Endodermal cell (in vitro differentiated cells): ENCODE measurements at places on chromosomes 2 and 18. TPM values are rescaled to one million over a fixed set of nuclear protein-coding genes. Genes with fewer than 3 reads are reported as not detected.

The TUBB8B gene
- total RNA-seq: 0.69 TPM in 1 of 3 replicates, not detected in the others

The NETO1 gene
- total RNA-seq: 6.5 to 12.8 TPM (median 11.2 TPM) in 3 replicates

The CRYGD gene
- 1.1 TPM in 1 of 3 replicates, not detected in the others for total RNA-seq

The ADAM23 gene
- 18.1 to 29.1 TPM (median 25.4 TPM) in 3 replicates for total RNA-seq

The RTP5 gene
- total RNA-seq: not detected in 2 replicates

The IL1A gene
- 1.0 to 9.6 TPM (median 1.6 TPM) in 3 replicates for total RNA-seq

The NDUFS1 gene
- 60.7 to 92.2 TPM (median 91.5 TPM) in 3 replicates for total RNA-seq

The ZC3H6 gene
- total RNA-seq: 7.0 and 8.0 TPM in 2 replicates

The FAP gene
- total RNA-seq: not detected in 3 replicates

DNA sequence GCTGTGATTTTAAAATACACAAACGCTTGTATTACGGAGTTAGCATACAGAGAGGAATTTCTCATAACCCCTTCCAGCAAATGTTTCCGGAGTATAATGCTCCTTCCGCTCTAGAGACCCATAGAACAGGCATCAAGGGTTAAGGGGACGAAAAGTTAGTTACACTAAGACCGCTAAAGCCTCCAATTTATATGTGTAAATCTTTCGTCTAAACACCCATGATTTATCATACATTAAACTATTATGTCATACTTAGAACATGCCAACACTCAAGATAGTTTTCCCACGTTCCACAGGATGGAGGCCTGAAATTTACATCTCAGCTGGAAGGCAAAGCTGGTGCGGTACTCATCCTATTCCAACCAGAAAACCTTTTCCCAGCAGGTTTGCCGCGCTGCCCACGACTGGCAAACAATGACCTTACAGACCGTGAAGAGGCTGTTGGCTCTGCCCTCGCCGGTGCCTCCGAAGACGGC is 650 bp downstream of the ORMDL1 start:
- DNase-seq: no peak

DNA sequence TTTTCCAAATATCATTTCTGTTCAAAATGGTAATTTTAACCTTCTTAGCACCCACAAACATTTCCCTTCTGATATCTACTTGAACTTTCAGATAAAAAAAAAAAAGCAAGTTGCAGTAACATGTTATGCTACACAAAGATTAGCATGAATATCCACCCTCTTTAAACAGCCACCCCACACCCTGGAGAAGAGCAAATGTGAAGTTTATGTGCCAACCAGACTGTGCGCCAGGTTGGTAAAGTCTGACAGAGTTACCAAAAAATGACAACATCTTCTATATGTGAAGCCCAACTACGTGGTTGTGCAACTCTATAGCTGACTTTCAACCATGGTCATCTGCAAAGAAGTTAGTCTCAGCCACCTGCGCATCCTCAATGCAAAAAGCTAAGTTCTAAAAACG is 62.6 kb downstream of the BCL11A start:
- no peak for DNase-seq

DNA sequence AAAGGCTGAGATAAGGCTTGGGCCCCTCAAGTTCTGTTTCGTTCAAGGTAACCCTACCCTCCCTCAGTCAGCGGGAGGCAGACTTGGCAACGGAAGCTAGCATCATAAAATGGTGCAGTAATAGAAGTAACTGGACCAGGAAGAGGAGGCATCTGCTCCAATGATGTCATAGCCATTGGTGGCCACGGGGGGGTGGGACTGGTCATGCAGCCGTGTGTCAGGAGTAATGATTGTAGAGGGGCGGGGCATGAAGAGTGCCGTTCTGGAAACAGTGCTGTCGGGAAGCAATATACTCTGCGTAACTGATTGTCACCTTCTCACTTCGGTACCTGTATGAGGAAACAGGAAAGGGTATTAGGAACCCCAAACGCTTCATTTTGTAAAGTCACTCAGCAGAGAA is 6.9 kb upstream of the POLR2D start:
- DNase-seq: peak; percentile 52

GRCh38 chr2:26438526-26438925 is 36.8 kb downstream of the DRC1 start:
- DNase-seq: no peak

DNA sequence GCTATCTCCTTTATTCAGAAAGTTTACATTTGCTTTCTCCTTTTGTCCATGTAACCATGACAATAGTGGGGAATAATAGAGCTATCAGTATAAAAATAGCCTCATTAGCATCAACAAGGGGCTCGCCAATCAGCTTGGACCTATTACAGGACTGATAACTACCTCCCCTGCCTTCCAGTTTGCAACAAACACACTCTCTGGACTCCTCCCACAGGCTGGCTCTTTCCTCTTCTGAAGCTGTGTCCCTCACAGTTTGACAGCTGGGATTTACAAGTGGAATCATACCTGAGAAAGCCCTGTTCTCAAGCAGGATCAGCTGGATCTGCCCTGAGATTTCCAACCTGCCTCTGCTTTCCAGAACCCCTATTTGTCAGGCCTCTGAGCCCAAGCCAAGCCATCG is 162.5 kb downstream of the GRB14 start:
- peak; percentile 78 for DNase-seq

- DNase-seq: no peak
Measured at GRCh38 chr2:34828481-34828880, 1229.4 kb upstream of the FAM98A start.

GRCh38 chr18:46856973-46857372 is 60.3 kb downstream of the PIAS2 start:
- DNase-seq: no peak

- DNase-seq: no peak
Measured at GRCh38 chr18:8760984-8761383, 55.6 kb downstream of the MTCL1 start.

DNA sequence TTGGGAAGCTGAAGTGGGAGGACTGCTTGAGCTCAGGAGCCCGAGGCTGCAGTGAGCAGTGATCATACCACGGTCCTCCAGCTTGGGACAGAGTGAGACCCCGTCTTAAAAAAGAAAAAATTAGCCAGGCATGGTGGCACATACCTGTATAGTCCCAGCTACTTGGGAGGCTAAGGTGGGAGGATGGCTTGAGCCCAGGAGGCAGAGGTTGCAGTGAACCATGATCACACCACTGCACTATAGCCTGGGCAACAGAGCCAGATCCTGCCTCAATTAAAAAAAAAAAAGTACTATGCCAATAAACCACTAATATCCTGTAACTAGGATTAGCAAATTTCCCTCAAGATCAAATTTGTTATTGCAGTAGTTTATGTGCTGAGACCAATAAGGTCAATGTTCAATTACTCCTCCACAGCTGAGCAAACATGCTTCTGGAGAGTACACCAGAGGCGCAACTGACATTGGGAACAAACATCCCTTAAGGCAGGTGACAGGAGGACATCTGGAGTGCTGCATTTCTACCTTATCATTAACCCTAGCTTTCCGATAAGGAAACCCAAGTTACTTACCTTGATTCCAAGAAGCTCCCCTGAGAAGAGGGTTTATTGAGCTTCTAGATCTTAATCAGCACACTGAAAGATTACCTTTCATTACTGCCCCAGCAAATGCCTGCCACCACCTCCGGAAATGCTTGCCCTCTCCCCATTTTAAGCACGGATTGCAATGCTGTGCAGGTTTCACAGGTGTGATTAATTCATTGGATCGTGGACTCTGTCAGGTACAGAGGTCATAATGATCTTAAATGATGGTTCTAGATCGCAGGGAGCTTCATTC is 26.2 kb downstream of the MGAT4A start:
- DNase-seq: no peak

GRCh38 chr2:69012310-69013141 is 453 bp upstream of the ANTXR1 start:
- no peak for DNase-seq

DNA sequence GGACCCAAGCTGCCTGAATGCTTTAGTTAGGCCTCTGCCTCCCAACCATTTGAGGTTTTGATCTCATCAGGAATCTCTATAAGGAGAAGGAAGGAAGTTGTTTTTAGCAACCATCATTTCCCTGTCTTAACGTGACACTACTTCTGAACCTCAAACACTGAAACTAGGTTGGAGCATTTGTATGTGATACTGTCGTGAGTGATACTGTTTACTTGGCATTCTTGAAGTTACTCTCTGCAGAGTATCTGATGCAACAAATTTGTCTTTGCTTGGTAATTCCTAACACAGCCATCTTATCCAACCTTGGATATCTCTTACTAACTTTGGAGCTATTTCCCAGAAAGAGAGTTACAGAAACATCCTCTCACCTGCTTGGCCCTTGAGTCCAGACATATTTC is 22.1 kb downstream of the TTLL4 start:
- no peak for DNase-seq

DNA sequence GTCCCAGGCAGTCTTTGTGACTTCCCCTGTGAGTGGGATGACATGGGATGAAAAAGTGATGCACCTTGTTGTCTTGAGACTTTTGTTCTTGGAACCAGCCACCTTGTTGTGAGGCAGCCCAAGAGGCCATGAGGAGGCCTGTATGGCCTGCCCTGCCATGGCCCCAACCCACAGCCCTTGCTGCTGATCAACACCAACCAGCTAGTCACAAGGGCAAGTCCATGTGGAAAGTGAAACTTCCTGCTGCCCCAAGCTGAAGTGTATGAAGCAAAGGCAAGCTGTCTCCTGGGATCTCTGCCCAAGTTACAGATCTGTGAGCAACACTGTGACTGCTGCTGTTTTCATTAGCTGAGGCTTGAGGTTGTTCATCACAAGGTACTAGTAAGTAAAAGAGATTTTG is 21.6 kb downstream of the TMEM18 start:
- DNase-seq: no peak

DNA sequence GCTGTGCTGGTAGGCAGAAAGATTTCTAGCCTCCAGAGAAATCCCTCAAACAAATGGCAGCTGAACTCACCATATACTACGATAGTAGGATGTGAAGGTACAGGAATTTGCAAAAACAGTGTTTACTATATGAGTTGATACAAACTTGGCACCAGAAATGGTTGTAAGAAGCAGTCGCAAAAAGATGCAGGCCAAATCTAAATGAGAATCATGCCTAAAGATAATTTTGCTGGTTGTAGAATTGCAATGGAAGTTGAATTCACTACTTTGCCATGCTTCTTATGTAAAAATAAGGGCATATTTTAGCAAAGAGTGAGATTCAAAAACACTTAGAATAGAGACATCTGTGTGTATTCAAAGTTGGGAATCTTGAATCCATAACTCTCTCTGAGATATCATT is 924.7 kb downstream of the SUCLG1 start:
- no peak for DNase-seq

DNA sequence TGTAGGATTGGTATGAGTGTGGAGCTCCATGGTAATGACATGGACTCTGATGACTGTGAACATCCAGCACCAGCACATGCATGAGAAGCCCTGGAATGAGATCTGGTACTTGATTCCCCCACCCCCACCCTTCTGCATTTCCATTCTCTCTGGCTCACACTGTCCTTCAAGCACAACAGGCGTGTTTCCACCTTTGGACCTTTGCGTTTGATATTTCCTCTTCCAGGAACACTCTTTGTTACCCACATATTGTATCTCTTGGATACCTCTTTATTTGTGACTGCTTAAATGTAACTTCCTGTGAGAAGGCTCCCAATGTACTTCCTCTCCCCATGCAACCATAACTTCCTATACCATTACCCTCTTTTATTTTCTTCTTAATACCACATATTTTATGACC is 263.8 kb downstream of the HNMT start:
- DNase-seq: no peak

- DNase-seq: no peak
Measured at GRCh38 chr18:63318889-63319382, 633 bp downstream of the BCL2 start.

DNA sequence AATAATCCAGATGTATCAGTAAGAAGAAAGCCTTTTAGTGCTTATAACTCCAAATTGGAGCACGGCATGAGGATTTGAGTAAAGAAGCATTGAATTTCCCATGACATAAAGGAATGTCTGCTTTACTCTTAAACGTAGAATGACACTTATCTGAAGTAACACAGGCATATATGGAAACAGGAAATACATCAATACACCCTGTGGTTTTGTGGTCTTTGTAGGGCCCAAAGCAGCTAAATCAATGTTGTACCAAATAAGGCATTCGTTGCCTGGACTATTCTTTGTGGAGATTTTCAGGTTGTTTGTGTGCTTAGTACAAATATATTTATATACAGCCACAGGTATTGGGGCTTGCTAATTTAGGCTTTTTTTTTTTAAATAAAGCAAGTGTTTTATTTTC is 660.5 kb downstream of the LRRTM4 start:
- DNase-seq: no peak

- no peak for DNase-seq
Measured at GRCh38 chr18:6792391-6792790, 62.9 kb downstream of the ARHGAP28 start.

DNA sequence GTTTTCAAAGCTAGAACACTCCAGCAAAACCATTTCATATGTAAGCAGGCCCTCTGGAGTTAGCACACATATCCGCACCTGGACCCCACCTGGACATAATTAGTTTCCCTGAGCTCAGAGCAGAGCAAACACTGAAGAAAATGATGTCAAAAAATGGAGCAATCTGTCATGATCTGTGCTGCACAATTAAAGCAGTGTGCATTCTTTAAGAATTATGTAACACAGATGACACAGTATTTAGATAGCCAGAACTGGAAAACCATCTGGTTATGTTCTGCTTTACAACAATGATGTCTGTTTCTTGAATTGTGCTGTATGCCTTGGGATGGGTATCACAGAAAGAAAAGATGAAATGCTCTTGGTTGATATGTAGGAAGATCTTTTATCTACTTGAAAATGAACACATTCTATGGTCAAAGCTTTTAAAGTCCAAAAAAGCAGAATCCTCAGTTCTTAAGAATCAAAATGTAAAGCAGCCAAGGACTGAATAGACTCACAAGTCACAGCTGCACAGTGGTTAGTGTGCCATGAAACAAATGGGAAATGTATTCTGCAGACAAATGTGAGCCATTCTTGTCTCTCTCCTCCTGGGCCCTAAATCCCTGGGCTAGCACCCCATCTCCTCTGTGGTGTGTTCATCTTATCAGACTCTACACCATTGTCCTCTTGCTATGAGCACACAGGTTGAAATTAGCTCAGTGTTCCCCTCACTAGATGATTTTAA is 36.8 kb downstream of the HRH4 start:
- no peak for DNase-seq

DNA sequence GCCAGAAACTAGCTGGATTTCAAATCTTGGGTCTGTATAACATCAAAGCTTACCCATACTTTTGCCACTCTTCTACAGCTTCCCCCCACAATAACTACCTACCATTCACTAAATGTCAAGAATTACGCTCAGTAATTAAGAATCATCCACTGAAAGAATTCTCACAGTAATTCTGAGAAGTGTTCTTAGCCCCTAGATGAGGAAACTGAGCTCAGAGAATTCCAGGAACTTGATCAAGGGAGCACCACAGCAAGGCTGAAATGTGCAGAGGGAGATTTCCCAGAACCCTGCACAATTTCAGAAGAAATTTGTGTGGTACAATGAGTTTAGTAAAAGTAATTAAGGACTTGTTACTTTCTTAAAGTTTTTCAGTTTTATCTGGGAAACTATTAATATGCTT is 194.5 kb upstream of the STK17B start:
- no peak for DNase-seq
